ENCODE measurements at places on chromosomes 6 and 20.

GRCh38 chr20:63273635-63274380, 1.2 kb downstream of the ARFGAP1 start:
- DNase-seq, result no peak

DNA sequence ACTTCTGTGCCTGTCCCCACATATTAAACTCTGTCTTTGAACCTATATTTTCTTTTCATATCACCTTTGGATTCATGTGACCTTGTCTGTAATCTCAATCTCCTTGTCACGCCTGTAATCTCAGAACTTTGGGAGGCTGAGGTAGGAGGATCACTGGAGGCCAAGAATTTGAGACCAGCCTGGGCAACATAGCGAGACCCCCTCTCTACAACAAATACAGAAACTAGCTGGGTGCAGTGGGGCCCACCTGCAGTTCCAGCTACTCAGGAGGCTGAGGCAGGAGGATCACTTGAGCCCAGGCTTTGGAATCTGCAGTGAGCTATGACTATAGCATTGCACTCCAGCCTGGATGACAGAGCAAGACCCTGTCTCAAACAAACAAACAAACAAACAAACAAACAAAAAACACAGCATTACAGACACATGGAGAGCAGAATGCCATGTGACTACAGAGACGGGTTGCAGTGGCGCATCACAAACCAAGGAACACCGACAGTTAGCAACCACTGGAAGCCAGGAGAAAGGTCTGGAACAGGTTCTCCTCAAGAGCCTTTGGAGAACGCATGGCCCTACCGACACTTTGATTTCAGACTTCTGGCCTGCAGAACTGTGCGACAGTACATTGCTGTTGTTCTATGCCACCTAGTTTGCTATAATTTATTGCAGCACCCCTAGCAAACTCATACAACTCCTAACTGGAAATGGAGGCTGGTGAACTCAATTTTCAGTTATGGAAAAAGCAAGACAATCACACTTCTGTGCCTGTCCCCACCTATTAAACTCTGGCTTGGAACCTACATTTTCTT, 14.6 kb upstream of the TIAM2 start:
- DNase-seq, result no peak

DNA sequence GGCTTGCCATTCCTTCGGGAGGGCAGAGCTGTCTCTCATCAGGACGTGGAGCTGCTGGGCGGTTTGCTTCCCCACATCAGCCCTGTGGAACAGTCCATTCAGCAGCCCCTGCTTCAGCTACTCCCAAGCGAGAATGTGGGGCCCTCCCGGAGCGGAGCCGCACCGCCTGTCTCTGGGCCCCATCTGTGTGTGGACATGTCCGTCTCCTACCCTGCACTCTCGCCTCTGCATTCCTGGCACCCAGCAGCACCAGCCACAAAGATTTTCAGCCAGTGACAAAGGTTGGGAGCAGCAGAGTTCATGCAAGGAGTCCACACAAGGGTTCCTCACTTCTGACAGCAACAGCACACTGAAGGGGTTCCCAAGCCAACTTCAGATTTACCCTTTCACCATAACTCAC, 29.0 kb upstream of the SLC22A1 start:
- no peak for DNase-seq

DNA sequence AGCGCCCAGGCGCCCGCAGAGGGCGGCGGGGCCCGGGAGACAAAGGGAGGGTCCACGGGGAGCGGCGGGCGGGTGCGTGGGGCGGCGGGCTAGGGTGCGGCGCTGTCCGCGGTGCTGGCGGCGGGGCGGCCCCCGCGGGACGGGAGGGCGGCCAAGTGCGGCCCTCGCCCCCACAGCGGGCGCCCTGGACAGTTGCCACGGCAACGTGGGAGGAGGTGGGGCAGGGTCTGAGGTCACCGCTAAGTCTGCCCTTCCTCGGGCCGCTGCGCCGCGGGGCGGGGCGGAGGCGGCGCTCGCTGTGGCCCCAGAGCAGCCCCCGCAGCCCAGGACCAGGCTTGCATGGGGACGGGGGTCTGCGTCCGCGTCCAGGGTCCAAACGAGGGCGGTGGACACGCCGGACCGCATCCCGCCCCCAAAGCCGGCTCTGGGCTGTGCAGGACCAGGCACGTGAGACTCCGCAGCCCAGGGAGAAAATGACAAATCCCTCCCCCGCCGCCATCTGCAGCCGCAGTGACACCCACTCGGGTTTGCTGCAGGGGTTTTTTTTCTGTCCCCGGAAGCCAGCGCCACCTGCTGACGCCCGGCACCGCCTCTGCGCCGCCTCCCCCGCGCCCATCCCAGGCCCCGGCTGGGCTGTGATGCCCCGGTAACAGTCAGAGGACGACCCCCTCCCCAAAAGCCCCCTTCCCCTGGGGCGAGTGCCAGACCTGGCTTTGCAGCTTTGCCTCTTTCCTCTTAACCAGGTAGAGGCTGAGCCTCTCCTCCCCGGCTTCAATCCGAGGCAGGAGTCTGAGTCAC, 36.8 kb downstream of the YTHDF1 start:
- DNase-seq, result no peak

- no peak for DNase-seq
These were observed 53.8 kb downstream of the PRND start for GRCh38 chr20:4775322-4776078.

DNA sequence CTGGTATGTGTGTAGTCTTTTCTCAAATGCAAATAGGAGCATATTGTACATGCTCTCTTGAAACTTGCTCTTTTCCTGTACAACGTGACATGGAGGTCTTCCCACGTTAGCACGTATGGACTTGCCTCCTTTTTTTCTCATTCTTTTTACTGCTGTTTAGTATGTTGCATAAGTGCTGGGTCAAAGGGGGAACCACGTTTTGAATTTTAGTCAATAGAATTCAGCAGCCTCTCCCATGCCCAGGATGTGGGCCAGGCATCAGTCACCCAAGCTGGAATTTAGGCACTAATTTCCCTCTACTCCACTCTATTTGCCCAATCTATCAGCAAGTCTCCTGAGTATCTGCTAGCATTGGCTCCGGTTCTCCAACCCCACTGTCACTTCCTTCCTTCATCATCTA, 41.5 kb upstream of the RNF24 start:
- DNase-seq, result no peak

DNA sequence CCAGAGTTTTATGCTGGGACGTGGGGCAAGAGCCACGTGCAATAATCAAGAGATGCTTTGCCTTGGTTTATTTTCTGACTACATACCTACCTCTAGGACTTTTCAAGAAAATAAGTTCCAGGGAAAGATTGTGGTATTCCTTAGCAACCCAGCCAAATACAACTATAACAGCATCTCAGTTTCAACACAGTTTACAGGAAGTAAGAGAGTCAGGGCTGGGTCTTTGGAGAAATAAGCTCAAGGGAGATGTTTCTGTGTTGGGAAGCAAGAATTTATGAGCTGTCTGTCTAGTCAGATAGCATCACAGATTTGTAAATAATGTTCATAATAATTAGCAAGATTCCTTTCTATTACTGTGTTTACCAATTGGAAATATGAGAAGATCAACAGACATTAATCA, 35.1 kb downstream of the MAP3K5 start:
- DNase-seq, result no peak

DNA sequence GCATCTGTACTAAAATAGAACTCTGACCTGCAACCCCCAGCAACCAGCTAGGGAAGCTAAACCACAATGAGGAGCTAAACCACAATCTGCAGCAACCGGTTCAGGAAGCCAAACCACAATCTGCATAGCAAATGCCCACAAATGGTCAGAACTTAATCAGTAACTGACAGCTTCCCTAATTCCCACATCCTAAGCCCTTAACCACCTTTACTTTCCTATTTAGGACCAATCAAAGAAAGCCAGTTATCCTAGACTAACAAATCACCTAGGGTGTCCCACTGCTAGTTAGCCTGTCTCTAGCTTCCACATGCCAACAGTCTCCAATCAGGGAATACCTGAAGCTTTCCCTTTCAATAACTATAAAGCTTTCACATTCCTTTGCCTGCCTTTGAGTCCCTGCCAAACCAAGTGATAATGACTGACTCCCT, 424.6 kb upstream of the PTCHD4 start:
- DNase-seq, result no peak

DNA sequence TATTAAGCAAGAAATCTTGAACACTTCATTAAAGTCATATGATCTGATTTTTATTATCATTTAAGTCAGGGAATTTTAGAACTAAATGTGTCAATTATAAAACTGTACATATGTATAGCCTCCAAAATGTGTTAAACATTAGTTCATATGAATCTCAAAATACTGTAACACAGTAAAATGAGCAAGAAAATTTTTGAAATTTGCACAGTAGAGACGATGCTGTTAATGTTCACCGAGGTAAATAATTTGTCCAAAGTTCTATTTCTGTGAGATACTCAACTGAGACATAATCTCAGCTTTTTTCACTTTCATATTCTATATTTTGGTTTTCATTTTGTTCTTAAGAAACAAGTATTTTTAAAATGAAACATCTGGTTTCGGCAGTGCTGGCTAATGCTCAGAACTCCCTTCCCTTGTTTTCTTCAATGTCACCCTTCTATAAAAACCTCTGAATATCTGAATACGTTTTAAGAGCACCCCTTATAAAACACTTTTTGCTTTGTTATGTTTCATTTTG, 353.1 kb downstream of the LAMA2 start:
- DNase-seq, result no peak

DNA sequence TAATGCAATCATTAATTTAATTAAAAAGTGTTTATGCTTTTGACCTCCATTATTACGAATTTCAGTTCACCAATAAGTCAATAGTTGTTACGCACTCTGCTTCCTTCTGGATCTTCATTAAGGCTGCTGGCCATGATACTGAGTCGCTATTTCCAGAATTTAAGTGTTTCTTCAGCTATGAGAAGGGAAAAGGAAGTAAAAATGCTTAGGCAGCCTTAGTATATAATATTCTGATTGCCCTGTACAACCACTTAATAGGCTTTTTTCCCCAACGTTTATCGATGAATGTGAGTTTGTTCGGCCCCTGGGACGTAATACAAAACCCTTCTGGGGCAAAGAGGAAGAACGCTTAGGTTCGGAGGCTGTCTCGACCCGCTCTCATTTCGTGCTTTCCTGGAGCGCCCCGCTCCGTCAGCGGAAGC, 644 bp downstream of the OARD1 start:
- DNase-seq, result no peak
